ENCODE measurements at places on chromosomes 11 and 22. TPM values are rescaled to one million over a fixed set of nuclear protein-coding genes. Genes with fewer than 3 reads are reported as not detected.

The PATE4 gene
- not detected for total RNA-seq

The SNX32 gene
- 0.44 TPM for total RNA-seq

The FLRT1 gene
- 0.12 TPM for total RNA-seq

The OR51S1 gene
- not detected for total RNA-seq

The ANO3 gene
- total RNA-seq, result 1.00 TPM

The OR52N4 gene
- not detected for total RNA-seq

The MIOX gene
- total RNA-seq, result not detected

The OR4C12 gene
- not detected for total RNA-seq

The ZC3H12C gene
- 9.7 TPM for total RNA-seq

The GPR83 gene
- total RNA-seq, result not detected

The BRSK2 gene
- total RNA-seq, result 0.50 TPM
